ENCODE measurements at places on chromosomes 5 and 9.

GRCh38 chr5:61491861-61492260 is 159.8 kb downstream of the ZSWIM6 start:
- H3K36me3 ChIP-seq = peaks cover 3% of the 10 kb centered on the region
- no peak for DNase-seq
- no peak overlapping the region for H3K4me3 ChIP-seq
- no peaks in the 10 kb centered on the region for H3K27me3 ChIP-seq

DNA sequence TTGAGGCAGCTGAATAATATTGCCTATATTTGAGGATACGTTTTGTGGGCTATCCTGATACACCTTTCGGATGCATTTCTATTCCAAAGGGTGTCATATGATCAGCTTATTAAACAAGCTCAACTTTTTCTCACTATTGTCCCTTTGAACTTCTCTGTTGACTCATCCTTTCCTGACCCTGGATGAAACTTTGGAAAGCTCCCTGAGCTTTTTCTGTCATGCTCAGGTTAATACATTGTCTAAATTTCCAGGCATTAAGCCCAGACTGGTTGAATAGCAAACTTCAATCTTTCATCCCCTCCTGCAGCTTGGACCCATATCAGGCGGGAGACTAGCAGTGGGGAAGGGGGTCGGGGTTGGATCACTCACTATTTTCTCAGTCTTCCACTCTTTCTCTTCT is 104.9 kb upstream of the PTPN3 start:
- no peaks in the 10 kb centered on the region for H3K27me3 ChIP-seq
- H3K36me3 ChIP-seq = no peaks in the 10 kb centered on the region
- DNase-seq = no peak
- no peak overlapping the region for H3K4me3 ChIP-seq
- H3K27ac ChIP-seq = no peak overlapping the region
- H3K4me1 ChIP-seq = no peaks in the 10 kb centered on the region

- no peak overlapping the region for H3K27ac ChIP-seq
- no peak overlapping the region for H3K4me3 ChIP-seq
- no peak for DNase-seq
Measured at GRCh38 chr5:15367489-15367888, 132.5 kb upstream of the FBXL7 start.

DNA sequence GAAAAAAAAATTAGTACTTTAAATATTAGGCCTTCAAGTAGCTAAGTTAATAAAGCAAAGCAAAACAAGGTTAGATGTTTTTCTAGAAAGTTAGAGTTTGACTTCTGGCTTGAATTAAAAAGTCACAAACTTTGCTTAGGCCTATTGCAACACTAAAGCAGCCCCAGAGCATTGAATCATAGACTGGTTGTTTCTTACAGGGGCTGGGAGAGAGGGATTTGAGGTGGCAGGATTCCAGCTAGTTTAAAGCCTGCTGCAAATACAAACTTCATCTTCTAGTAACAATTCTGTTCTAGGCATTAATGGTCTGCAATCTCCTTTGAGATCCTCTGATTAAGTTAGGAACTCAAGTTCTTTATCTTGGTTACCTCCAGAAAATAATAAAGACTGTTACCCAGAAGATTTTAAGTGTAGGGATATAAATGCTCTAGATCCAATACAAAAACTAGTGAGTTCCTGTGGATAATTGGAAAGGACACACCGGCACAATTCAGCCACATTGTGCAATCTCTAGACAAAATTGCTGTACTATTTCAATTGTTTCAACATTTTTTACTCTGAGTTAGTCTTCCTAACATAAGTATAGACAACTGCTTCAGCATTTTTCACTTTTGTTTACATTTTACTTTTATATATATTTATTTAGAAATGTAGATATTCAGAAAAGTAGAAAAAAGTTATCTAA is 12.6 kb downstream of the OR13C5 start:
- H3K4me3 ChIP-seq = no peak overlapping the region
- H3K27me3 ChIP-seq = no peaks in the 10 kb centered on the region
- DNase-seq = no peak
- H3K27ac ChIP-seq = no peak overlapping the region

- H3K27me3 ChIP-seq = no peaks in the 10 kb centered on the region
- DNase-seq = no peak
- H3K4me3 ChIP-seq = no peak overlapping the region
Measured at GRCh38 chr9:16591092-16591491, 279.4 kb downstream of the BNC2 start.

- H3K27me3 ChIP-seq = no peaks in the 10 kb centered on the region
- H3K27ac ChIP-seq = peak overlapping the region; percentile 68
- no peaks in the 10 kb centered on the region for H3K36me3 ChIP-seq
- peak; percentile 87 for DNase-seq
- H3K4me3 ChIP-seq = no peak overlapping the region
- peaks cover 4% of the 10 kb centered on the region for H3K4me1 ChIP-seq
Measured at GRCh38 chr9:129694243-129694646, 28.8 kb downstream of the PRRX2 start.

Data from aorta (tissue), 5 donors.